ENCODE measurements at places on chromosomes 5 and 9.

DNA sequence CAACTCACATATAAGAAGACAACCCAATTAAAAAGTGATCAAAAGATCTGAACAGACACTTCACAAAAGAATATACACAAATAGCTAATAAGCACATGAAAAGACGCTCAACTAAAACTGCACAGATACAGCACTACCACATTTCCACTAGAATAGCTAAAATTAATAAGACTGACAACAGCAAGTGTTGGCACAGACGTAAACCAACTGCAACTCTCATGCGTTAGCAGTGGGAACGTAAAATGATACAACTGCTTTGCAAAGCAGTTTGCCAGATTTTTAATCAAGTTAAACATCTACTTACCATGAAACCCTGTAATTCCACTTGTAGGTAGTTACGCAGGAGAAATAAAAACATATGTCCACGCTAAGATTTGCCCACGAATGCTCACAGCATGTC is 9.0 kb downstream of the SEMA4D start:
- no peak for DNase-seq

- DNase-seq, result no peak
These were observed 180.6 kb downstream of the CWC27 start for GRCh38 chr5:64949331-64949730.

DNA sequence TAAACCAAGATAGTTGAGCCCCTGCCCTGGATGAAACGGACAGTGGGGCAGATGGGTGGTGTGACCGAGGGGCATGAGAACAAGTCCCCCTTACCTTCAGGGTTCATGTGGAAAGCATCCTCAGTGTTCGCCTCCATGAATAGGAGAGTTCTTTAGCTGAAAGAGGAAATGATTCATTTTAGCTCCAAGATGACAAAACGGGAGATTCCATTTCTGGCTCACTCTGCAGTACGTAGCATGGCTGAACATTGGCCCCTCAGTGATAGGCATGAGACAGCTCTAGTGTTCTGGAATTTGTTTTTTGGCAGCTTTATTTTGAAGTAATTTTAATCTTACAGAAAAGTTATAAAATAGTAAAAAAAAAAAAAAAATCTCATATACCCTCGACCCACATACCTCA is 70.2 kb upstream of the AGXT2 start:
- no peak for DNase-seq

DNA sequence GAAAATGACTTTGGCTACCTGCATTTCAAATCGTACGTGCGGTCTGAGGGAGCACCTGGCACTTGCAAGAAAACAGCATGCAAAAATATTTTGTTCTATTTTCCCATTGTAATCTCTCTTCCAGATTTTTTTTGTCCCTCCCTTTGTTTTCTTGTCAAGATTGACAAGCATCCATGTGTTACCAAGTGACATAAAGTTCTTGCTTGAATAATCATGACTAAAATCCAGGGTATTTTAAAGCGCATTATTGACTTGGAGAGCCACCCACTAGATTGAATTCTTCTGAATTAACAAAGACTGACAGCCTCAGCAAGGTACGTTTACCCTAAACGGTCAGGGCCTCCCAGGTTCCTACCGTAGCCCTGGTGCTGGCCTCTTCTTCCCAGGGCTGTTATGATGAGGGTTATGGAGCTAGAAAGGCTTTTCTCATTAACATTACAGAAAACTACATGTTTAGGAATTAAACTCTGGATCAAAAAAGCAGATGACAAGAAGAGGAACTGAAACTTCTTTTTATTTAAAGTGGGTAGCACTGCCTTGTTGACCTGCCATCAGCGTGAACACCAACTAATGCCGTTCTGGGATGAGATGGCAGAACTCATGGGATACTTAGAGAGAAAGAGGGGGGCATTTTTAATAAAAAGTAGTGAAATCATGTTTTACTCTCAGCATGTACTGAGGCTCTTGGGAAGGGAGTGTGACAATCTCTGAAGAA is 297.0 kb downstream of the EFNA5 start:
- no peak for DNase-seq

DNA sequence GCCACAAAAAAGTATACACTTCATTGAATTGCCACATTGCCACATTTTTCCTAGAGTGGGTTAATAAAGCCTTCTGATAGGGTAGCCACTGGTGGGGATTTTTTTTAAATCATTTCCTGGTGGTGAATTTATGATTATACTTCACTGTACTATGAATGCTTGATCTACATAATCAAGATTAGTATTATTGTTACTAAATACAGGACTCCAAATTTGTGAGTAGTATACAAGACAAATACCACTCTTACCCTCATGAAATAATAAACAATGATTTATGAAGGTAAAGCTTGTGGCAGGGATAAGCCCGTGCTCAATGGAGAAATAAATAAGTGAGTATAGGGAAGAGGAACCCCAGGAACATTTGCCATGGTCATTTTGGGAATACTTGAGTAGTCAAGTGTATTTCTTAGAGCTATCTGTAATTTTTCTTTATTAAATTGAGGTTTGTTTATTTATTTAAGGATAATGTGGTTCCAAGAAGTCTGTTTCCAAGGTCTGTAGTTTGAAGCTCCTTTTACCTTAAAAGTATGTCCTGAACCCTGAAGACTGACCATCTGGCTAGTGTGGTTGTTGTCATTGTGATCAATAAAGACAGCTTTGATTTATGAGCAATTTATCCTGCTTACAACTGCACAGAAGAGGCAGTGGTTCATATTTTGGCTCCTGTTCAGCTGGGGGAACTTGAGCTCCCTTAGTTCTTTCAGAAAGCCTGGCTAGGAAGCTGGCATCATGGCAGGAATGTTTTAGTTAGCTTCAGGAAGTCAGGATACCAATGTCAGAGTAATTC is 118.6 kb downstream of the ZSWIM6 start:
- no peak for DNase-seq

GRCh38 chr5:154358516-154359220 is 87.1 kb upstream of the SAP30L start:
- DNase-seq, result no peak

DNA sequence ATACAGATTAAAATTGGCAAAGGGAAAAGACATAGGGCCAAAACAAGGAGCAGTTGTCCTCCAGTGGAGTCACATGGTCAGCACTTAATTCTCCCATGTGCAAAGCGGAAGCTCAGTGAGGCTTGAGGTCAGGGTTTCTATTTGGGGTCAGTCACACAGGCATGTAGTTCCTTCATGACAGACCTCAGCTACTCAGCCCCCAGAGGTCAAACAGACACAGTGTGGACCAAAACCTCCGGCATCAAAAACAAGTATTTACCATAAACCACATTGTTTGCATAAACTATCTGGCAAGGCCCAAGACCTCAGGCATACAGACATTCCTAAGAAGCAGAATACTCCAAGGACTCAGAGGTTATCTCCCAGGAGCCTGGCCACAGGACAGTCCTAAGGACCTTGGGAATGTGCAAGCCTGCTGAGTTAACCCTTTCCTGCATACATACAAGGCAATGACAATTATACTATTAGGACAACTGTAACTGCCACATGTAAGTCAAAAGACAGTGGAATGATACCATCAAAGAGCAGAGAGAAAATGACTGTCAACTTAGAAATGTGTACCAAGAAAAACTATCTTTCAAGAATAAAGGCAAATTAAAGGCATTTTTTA is 28.7 kb upstream of the FNIP1 start:
- DNase-seq, result no peak

GRCh38 chr9:15403155-15403554 is 19.5 kb upstream of the SNAPC3 start:
- no peak for DNase-seq

GRCh38 chr5:109516390-109516789 is 106.6 kb upstream of the PJA2 start:
- DNase-seq, result no peak

- no peak for DNase-seq
These were observed 54.2 kb downstream of the PRELID2 start for GRCh38 chr5:145780982-145781381.

GRCh38 chr5:97412959-97413358 is 229.9 kb upstream of the RIOK2 start:
- DNase-seq, result no peak

DNA sequence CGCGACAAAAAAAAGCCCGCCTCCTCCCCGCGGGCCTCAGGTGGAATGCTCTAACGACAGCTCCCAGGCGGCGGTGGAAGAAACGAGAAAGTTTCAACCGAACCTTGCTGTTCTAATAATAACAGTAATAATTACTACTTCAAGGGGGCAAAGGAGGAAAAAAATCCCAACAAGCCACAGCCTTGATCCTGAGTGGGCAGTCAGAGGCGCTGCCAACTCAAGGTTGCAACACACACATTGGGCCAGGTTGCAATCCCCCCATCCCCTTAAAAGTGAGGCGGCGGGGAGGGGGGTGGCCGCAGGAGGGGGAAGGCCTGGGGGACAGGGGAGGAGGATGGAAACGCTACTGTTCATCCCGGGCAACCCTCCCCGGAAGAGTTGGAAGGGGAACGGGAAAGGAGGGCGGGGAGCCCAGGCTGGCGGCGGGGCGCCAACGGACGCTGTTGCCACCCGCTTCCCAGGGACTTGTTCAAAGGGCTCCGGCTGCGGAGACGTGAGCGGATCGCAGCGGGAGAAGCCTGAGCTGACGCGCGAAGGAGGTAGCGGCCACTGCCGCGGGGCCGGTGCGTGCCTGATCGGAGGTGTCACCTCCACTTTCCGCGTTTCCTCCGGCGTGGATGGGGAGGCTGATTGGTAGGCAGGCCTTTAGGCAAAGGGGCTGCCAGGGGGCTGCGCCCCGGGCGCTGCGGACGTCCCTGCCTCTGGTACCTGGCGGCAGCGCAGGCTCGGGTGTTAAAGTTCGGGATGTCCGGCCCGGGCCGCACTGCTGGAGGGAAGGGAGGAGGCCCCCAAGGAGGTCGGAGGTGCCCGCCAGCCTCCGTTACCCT is 647 bp downstream of the SMARCA2 start:
- DNase-seq, result peak; percentile 44

GRCh38 chr5:79831381-79832309 is 142.0 kb downstream of the CMYA5 start:
- no peak for DNase-seq

GRCh38 chr5:82422751-82423181 is 144.6 kb upstream of the RPS23 start:
- no peak for DNase-seq

GRCh38 chr9:1354086-1354485 is 303.9 kb downstream of the DMRT2 start:
- DNase-seq, result no peak

- no peak for DNase-seq
These were observed 2.3 kb downstream of the TPRN start for GRCh38 chr9:137198051-137198901.

GRCh38 chr9:3664044-3664443 is 138.2 kb upstream of the RFX3 start:
- no peak for DNase-seq

DNA sequence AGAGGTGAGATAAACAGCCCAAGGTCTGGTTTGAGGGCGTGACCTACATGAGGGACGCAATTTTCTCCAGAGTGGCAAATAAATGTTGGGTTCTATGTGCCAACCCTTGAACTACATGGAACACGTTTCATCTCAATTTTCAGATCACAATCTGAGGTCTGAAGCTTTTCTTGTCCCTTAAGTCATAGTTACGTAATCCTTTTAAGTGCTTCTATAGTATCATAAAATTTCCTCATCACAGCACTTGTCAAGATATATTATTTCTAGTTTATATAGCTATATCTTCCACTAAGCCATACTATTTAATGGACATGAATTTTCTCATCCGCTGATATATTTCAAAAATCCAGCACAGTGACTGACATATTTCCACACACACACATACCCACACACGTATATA is 53.1 kb upstream of the GRIN3A start:
- no peak for DNase-seq

- DNase-seq, result no peak
These were observed 238.3 kb upstream of the NUDT12 start for GRCh38 chr5:103800741-103801495.

GRCh38 chr5:128750155-128750554 is 212.1 kb upstream of the FBN2 start:
- DNase-seq, result no peak

DNA sequence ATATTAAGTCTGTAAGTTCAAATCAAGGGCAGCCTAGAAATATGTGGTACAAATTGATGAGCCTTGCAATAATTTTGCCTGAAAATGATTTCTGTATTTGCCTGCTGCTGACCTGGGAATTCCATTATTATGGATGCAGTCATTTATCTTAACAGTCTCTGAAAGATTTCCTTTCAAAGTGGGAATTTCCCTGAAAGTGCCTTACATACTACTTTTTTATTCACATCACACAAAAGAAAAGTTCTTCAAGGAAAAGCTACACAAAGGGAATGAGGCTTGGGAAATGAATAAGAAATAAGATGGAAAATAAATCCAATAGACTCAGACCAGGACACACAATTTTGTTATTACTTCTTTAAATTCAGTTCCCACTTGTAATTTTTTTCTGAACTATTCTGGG is 537.8 kb upstream of the PTGER4 start:
- DNase-seq, result no peak

- DNase-seq, result no peak
These were observed 18.5 kb downstream of the TPPP start for GRCh38 chr5:674630-675011.

GRCh38 chr5:130032807-130033206 is 128.5 kb downstream of the CHSY3 start:
- DNase-seq, result no peak

- no peak for DNase-seq
These were observed 52.4 kb upstream of the PPARGC1B start for GRCh38 chr5:149677731-149678130.

DNA sequence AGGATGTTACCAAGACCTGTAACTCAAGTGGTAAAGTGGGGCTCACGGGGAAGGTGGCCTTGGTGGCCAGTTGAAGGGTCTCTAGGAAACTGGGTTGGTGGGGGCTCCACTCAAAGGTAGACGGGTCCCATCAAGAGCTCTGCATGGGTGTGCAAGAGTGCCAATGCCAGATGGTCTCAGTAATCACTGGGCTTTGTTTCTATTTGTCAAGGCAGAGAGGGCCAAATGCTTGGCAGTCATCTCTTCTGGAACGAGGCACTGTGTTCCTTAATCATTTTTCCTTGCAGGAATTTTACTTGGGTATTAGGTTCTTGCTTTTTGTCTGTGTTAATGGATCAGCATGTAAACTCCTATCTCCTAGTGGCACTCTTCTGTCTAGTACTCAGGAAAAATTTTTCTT is 220.8 kb downstream of the DIRAS2 start:
- DNase-seq, result no peak

DNA sequence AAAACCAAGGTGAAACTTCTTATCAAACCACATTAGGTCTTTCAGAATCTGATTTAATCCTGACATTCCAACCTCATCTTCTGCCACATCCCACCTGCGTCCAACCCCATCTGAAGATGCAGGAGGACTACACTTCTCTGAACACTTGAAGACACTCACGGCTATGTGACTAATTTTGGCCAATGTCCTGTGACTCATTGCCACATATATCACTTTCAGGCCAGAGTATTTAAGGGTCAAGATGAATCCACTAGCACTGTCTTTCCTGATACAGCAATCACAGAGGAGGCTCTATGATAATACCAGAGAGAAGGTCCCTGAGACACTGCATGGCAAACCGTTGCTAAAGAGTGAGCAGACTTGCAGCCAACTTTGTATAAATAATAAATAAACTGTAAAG is 323.4 kb downstream of the NR2F1-AS1 start:
- no peak for DNase-seq

DNA sequence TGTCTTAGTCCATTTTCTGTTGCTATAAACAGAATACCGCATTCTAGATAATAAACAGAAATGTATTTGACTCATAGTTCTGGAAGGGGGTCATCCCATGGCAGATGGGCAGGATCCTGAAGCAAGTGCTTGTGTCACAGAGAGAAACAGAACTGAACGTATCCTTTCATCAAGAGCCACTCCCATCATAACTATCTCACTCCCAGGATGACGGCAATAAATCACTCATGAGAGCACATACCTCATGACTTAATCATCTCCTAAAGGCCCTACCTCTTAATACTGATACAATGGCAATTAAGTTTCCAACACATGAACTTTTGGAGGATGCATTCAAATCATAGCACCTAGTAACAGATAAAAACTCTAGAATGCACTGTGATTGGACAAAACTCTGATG is 142.9 kb downstream of the CAMK4 start:
- no peak for DNase-seq

All from stimulated activated naive CD4-positive, alpha-beta T cell treated with Interleukin-2 at 50 U/mL for 16 hours (primary cell).